CD8-positive, alpha-beta T cell (primary cell): ENCODE measurements at places on chromosomes 1 and 21.

GRCh38 chr1:220808345-220809186, 21.9 kb downstream of the MTARC1 start:
- DNase-seq: no peak

DNA sequence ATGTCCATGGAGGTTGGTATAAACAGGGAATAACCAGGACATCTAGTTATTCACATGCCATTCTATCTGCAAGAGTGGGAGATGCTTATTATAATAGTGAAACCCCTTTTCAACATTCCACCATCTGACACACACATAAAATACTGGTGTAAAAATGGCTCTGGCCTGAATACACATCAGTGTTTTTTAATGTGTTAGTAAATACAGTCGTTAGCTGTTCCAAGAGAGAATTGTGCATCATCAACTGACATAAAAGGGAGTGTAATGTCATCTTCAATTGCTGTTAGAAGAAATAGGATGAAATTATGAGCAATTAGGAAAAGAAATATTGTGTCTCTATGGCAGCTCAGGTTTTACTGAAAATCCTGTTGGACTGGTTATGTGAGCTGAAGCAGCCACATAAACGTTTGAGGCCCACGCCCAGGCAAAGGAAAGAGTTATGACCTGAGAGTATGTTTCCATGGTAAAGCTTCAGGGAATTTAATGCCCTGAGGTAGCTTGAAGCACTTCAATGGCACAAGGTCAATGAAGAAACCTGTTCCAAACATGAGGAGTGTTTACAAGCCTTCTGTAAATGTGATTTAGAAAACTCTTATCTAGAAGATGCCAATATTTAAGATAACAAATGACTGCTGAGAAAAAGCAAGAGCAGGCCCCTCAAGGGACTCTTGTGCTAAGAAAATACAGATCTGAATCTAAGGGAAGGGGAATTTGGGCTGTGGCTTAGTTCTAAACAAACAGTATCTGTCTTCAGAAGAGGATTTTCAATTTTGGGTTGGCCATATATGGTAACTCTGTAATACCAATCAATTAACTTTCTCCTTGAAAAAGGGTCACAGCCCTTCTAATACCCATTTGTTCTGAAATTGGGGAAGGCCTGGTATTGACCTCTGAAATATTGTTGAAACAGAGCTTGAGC, 384.3 kb downstream of the SEC16B start:
- DNase-seq: no peak

DNA sequence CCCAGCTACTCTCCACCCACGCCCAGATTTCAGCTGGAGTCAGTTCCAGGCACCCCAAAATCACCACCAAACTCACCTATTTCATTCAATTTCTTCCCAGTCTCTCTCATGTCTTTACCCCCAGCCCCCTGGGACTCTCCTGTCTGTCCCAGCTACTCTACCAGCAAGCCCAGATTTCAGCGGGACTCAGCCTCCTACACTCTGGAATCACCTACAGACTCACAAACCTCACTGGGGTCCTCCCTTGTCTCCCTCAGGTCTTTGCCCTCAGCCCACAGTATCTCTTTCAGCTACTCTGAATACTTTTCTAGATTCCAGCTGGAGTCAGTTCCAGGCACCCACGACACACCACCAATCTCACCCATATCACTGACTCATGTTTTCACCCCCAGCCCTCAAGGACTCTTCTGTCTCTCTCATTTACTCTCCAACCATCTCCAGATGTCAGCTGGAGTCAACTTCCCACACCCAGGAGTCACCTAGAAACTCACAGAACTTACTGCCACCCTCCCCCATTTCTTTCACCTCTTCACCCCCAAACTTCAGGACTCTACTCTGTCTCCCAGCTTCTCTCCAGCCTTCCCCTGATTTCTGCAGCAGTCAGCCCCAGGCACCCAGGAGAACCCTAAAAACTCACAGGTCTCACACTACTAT, 1529.3 kb upstream of the TPTE start:
- no peak for DNase-seq

GRCh38 chr1:3892748-3893147, 7.3 kb downstream of the C1orf174 start:
- no peak for DNase-seq

GRCh38 chr1:58251430-58252073, 295.0 kb downstream of the OMA1 start:
- DNase-seq: no peak

DNA sequence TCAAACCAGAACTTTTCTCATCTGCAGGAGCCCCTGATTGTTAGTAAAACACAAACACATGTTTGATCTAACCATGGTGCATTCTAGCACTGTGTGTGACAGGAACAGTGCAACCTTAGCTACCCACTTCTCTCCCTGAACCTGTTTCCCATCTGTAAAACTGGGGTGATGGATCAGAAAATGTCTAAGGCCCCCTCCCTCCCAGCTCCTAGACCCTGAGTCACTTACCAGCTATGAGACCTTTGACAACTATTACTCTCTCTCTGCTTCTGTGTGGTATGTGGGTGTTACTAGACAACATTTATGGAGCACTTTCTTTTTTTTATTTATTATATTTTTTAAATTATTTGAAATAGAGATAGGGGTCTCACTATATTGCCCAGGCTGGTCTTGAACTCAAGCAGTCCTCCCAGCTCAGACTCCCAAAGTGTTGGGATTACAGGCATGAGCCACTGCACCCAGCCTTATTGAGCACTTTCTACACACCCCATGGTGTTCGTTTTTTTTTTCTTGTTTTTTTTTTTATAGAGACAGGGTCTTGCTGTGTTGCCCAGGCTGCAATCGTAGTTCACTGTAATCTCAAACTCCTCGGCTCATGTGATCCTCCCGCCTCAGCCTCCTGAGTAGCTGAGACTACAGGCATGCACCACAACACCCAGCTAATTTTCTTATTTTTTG, 2.6 kb downstream of the INPP5B start:
- no peak for DNase-seq

DNA sequence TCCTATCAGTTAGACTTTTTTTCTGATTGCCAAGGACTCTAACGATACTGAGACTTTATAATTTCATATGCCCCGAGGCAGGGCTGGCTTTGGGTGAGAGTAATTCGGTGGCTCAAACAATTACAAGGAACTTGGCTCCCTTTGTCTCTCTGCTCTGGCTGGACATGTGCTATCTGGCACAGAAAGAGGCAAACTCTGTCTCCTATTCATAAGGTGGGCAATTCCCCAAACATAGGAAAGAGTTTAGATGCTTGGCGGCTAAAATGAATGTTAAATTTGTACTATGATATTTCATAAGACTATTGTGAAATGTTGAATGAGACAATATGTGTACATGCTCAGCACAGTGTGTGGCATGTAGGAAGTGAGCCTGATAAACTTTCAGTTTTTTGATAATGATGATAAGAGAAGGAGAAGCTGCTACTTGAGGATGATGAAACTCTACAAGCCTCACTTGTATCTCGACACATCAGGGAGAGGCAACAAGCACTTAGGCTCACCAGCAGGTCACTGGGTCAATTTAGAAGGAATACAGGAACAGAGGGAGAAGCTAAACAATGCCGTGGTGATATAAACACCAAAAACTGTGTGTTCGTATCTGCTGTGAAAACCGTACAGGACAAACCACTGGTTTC, 12.6 kb upstream of the NTPCR start:
- no peak for DNase-seq

- DNase-seq: no peak
Observed at GRCh38 chr1:61457526-61458040, 267.4 kb downstream of the TM2D1 start.

- DNase-seq: no peak
Observed at GRCh38 chr1:225737161-225737560, 40.5 kb upstream of the SRP9 start.

- DNase-seq: no peak
Observed at GRCh38 chr1:43764581-43764980, 57.2 kb downstream of the ST3GAL3 start.

DNA sequence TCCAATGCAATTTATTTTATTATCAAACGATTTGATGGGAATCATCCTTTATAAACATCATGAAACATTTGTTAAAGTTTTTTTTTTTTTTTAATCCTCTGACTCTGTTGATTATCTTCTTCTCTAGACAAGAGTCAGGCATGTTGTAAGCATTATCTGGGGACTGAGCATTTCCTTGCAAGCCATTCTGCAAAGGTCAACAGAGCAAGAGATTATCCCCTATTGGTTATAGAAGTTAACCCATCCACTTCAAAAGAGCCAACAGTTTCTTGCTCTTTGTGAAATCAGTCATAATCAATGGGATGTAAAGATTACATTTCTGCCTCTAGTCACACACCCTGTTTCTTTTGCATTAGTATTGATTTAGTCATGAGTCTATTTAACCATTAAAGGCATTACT, 368.8 kb upstream of the ADGRL4 start:
- no peak for DNase-seq

DNA sequence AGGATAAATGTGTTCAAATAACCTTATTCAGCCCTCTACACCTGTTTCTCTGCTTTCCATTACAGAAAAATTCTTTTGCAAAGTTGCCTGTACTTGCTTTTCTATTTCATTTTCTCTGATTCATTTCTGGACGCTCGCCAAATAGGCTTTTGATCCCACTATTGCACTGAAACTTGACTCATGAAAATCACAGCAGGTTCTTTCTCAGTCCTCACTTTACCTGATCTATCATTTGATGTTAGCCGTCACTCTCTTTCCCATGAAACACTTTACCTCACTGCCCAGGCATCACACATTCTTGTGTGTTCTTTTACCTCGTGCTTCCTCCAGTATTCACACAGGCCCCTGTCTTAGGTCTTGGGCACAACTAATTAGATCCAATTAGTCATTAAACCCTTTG, 26.2 kb downstream of the HSPA13 start:
- DNase-seq: no peak

DNA sequence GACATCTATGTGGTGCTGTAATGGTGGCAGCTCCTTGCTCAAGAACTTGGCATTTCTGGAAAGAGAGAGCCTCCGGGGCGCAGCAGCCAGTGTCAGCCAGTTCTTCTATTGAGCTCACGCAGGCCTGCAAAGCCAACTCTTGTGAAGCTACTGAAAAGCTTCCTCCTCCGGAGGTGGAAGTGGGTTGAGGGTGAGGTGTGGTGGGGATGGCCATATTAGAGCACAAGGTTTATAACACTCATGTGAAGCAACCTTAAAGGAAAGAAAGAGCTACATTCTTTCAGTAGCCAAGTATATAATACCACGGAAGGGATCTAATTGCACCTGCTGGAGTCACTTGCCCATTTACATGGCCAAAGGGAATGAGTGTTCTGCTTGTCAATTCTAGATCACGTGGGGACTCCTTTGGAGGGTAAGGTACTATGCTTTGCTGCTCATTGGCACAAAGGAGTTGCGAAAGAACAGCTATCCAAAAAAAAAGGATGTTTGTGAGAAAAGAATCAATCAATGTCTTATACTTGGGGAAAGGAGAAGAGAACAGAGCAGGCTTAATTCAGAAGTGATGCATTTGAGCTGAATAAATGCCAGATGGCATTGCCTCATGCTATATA, 18.3 kb upstream of the MAP10 start:
- DNase-seq: no peak

DNA sequence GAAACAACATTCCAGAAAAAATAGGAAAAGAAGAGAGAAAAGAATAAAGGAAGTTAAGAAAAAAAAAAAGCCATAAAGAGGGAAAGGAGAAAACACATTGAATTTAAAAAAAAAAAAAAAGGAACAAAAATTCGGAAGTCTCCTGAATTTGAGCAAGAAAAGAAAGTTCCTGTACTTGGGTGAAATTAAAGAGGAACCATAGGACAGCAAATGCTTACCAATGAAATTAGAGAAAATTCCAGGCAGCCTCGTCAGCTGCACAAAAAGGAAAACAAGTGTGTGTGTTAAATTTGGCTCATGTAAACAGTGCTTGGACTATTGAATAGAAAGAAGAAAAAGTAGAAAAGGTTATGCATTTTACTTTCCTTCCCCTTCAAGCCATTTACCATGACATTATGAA, 4.9 kb downstream of the IL12RB2 start:
- no peak for DNase-seq

- no peak for DNase-seq
Observed at GRCh38 chr1:15757575-15758342, 836 bp upstream of the FBLIM1 start.

- no peak for DNase-seq
Observed at GRCh38 chr21:45836694-45837670, 144.6 kb upstream of the COL6A1 start.

GRCh38 chr1:89565521-89565920, 40.9 kb downstream of the LRRC8B start:
- no peak for DNase-seq
